ENCODE measurements at places on chromosomes 6 and 20.

DNA sequence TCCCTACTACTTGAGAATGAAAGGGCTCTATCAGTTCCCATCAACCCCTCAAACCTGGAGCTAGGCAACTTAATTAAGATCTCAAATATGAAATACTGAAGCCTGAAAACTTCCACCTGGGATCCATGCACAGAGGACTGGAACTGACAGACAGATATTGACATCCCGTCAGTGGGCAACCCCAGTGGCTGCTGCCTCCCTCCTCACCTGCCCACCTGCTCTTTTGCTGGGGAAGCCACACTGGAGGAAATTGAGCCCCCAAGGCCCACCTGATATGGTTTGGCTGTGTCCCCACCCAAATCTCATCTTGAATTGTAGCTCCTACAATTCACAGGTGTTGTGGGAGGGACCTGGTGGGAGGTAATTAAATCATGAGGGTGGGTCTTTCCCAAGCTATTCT, 192.8 kb downstream of the LRFN2 start:
- DNase-seq: no peak

DNA sequence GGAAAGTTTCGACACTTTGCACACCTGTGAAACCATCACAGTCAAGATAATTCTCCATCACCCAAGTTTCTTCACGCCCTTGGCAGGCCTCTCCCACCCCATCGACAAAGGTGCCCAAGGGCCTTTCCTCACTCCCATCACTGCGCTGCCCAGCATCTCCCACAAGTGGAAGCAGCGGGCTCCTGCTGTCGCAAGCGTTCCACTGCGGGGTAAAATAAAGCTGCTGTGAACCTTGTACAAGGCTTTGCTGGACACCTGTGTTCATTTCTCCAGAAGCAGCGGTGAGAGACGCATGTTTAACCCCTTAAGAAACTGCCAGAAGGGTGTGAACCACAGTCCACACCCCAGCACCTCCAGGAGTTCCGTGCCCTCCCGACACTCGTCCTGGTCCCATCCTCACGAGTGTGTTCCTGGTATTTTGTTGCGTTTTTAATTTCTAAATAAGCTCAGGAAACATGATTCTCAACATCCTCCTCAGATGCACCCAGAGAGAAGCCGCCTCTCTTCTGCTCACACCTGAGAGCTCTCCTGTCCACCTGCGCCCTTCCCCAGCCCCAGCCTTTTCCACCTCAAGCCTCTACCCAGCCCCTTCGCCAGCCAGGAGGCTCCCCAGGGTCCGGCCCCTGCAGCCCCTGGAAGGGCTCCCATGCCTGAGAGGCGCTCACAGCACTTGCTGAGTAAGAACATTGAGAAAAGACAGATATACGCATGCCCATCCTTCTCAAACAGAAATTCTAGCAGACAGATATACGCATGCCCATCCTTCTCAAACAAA, 97.5 kb downstream of the TAF4 start:
- DNase-seq: no peak

GRCh38 chr6:85419046-85419759, 30.7 kb upstream of the NT5E start:
- no peak for DNase-seq

GRCh38 chr20:40843251-40843650, 154.2 kb upstream of the MAFB start:
- no peak for DNase-seq

- DNase-seq: peak; percentile 24
Observed at GRCh38 chr6:123589317-123589716, 47.4 kb downstream of the TRDN start.

DNA sequence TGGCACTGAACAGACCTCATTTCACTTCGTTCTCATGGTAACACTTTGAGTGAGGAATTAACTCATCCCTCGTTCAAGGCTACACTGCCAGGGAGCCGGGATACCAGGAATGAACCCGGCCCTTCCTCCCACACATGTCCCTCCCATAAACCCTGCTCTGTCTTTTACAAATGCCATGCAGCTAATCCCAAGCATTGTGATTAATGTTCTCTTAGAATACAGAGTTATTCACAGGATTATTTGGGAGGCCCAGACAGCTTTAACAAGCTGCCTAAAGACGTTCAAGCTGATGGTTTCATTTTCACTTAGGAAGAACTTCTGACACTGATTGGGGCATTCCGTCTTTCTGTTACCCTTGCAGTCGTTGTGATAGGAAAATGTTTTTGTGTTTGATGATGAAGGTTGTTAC, 42.5 kb upstream of the CD83 start:
- peak; percentile 54 for DNase-seq

GRCh38 chr6:146286961-146287360, 256.7 kb upstream of the RAB32 start:
- DNase-seq: no peak

DNA sequence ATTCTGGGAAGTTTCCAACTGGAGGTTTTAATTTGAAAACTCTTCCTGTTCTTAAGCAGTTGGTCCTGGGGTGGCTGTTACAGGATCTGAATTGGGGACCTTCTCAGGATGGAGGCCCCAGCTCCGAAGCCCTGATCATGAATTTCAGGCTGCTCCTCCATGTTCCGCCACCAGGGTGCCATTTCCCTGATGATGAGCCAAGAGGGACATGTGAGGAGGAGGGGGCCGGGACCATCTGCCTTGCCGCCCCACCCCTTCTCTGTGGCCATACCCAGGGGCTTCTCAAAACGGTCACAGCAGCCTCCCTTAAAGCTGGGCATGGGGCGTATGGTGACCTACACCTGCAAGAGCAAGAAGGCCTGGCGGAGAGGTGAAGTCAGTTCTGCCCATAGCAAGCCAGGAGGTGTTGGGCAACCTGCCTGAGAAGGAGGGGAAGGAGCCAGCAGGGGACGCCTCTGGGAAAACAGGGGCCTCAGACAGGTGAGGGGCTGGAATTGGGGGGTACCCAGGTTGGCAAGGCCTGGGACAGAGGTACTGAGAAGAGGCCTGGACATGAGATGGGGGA, 3.6 kb upstream of the BAK1 start:
- no peak for DNase-seq

DNA sequence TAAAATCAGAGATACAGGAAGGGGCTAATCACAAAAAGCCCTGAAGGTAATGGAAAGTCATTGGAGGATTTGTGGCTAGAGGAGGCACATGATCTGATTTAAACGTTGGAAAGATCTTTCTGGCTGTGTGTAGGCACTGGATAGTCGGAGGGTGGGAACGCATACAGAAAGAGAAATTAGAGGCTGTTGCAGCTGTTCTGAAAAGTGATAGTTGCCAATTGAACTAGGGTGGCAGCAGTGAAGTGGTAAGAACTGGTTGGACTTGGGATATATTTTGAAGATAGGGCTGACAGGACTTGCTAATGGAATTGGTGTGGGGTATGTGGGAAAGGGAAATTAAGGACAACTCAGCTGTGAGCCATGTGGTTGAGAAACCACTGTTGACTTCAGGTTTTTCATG, 223.6 kb downstream of the OGFRL1 start:
- no peak for DNase-seq

DNA sequence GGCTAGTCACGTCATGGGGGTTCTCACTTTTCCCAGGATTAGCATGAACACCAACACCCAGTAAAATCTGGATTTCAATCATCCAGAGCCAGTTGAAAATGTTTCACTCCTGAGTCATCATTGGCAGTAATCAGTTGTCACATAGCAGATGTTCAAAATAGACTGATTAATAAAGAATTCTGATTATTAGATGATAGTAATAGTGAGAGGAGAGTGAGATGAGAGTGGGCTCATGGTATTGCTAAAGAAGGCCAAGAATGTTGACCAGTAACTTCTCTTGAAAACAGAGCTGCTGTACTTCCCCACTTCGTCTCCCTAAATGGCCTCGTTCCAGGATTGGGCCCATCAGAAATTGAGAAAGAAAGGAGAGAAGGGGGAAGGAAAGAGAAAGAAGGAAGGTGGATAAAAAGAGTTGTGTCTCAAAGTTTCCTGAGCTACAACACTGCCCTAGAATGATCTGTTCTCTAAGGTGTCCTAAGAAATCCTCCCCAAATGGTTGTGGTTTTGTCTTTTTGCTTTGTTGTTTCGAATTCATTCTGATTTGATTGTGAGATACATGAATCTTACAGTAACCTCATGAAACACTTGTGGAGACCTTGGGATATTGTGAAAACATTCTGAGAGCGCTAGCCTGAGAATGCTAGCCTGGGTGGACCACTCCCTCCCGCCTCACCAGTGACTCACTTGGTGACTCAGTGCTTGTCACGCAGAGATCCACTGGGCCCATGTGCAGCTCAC, 502.2 kb upstream of the JARID2 start:
- DNase-seq: peak; percentile 99
